ENCODE measurements at places on chromosomes 6 and 20. TPM values are rescaled to one million over a fixed set of nuclear protein-coding genes. Genes with fewer than 3 reads are reported as not detected.
A peak's percentile ranks its signal among the peaks of the same experiment; 100 is the strongest.

RNASET2 gene
- polyA plus RNA-seq = 44.3 TPM

GRCh38 chr6:31128093-31128676 lies 7.9 kb upstream of the CDSN start:
- no peak for DNase-seq

MYH7B gene
- 2.0 TPM for polyA plus RNA-seq

DNA sequence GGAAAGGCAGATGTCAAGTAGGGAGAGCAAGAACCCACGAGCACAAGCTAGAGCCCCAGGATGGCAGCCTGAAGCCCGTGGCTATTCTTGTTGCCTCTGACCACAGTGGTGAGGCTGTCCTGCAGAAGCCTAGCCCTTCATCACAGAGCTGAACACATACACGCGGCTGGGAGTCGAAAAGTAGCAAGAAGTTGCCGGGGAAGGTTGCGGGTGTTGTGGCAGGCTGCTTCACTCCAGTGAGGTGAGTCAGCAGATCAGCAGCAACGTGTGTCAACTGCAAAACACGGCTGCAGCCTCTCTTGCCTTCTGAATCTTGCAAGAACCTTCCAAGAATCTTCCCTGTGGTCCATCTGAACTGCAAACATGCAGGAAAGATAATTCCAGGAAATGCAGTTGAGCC lies 10.6 kb upstream of the STX16 start:
- no peak for DNase-seq

DNA sequence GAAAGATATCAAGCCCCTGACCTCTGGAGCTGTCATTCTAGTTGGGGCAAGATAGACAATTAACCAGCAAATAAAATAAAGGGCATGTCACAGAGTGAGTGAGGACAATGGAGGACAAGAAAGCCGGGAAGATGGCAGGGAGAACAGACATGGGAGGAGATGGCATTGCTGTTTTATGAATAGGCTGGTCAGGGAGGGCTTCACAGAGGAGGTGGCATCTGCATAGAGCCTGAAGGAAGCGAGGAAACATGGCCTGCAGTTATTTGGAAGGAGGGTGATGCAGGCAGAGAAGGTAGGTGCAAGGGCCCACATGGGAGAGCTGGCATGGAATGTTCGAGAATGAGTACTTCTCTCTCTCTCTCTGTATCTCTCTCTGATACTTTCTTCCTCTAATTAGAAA lies 63.7 kb downstream of the EFCAB8 start:
- DNase-seq = no peak

TOX2 gene
- polyA plus RNA-seq = 42.6 TPM

GRCh38 chr6:167689751-167690150 lies 137.0 kb upstream of the AFDN start:
- no peak for DNase-seq

- DNase-seq = no peak
These were observed 5.6 kb downstream of the BRD2 start for GRCh38 chr6:32974016-32974333.

DNA sequence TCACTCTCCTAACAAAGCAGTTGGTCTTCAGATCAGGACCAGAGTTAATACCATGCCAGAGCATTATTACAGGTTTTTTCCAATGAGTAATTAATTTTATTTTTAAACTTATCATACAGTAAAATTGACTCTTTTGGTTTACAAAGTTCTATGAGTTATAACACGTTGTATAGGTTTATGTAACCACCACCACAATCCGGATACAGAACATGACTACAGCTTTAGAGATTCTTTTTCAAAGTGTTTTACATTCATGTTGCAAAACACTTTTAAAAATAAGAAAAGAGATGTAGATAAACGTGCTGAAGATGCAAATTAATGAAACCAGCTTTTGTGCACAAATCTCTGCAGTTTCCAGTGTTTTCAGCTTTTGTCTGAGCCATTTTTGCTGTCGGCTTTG lies 1.5 kb upstream of the TPBG start:
- DNase-seq = no peak

DNA sequence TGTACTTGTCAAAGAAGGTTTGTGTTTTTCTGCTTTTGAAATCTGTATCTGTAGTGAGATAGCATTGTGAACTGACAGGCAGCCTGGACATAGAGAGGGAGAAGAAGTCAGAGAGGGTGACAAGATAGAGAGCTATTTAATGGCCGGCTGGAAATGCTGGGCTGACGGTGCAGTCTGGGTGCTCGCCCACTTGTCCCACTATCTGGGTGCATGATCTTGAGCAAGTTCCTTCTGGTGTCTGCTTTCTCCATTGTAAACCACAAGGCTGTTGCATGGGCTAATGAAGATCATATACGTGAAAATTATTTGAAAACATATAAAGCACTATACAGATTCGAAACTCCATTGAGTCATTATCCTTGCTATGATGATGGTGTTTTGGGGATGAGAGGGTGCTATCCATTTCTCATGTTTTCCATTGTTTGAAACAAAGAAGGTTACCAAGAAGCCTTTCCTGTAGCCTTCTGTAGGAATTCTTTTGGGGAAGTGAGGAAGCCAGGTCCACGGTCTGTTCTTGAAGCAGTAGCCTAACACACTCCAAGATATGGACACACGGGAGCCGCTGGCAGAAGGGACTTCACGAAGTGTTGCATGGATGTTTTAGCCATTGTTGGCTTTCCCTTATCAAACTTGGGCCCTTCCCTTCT lies 18.4 kb downstream of the CD83 start:
- DNase-seq = no peak

HLA-DQA2 gene
- 2.1 TPM for polyA plus RNA-seq

DNA sequence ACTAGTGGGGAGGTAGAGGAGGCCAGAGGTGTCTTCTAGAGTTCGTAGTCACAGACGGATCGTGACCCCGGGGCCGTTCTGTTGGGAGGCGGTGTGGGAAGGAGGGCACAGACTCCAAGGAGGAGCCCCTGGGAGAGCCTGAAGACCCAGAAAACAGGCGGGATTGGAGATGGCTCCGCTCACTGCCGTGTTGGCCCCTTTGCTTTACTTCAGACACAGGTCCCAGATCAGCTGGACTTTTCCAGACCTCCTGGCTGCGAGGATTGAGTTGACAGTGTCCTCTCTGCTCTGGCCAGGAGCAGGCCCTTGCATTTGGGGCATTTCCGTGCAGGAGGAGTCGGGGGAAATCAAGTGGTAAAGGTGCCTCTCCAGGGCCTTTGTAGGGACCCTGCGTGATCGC lies 112.9 kb downstream of the ARMC2 start:
- DNase-seq = no peak

- no peak for DNase-seq
These were observed 9.2 kb downstream of the SYNDIG1 start for GRCh38 chr20:24478584-24478983.

VGLL2 gene
- not detected for polyA plus RNA-seq

GRCh38 chr6:82761674-82762345 lies 303.8 kb downstream of the UBE3D start:
- no peak for DNase-seq

RNF182 gene
- polyA plus RNA-seq = 5.5 TPM

DNA sequence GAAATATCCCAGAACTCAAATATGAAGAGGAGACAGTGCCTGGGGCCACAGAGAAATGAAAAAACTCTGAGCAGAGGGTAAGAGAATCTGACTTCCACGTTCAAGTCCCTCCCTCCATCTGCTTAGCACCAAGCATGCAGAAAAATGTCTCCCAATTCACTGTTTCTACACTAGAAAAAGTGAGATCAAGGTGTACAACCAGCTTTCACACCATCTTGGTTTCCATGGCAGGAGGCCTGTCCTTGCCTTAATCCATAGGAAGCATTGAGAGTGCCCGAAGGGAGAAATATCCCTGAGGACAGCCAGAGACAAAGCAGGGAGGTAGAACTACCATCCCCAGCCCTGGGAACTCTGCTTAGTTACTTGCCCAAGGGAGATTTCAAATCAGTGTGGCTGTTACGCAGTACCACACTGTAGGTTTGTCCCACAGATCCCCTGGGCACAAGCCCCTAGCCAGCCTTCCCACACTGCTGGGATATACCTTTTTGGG lies 82.9 kb downstream of the SCML4 start:
- no peak for DNase-seq

DNA sequence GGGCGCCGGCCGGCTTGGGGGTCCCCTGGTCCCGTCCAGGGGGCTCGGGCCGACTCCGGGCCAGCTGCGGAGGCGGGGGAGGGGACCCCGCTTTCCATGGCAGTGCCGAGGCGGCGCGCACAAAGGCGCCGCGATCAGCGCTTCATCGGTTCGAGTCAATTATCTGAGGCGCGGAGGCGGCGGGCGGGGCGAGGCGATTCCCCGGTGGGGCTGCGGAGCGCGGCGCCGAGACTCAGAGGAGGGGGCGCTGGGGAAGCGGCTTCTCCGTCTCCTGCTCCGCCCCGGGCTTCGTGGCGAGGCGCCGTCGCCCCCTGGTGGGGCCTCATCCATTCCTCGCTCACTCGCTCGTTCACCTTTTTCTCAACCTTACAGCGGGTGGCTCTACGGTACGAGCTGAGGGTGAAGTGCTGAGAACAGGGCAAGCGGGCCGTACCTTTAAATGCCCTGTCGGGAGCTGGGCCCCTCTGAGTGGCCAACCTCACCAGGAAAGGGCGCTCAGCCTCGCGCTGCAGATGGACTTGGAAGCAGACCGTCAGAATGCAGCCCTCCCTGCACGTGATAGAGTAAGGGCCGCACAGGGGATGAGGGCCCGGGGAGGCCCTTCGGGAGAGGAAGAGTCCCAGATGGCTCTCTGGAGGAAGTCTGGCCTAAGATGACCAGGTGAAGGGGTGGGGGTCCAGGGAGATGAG lies 39.9 kb downstream of the SLC52A3 start:
- peak; percentile 84 for DNase-seq

Data from left lung (tissue), 14 donors.